ENCODE measurements at places on chromosomes 2 and 18.

DNA sequence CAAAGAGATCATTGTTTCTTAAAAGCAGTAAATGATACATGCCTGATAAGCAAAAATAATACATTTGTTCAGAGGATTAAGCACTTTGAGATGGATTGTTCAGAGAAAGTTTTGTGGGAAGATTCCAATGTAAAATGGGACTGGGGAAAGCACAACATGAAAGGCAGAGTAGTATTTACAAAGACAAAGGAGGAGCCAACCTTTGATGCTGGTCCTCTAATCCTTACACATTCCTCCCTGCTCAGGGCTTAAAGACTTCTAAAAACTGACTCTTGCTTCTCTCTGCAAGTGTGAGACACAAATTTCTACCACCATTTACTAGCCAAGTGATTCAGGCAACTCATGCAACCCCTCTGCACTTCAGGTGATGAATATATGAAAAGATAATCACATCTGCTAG is 47.2 kb upstream of the REG3G start:
- no peak for DNase-seq

DNA sequence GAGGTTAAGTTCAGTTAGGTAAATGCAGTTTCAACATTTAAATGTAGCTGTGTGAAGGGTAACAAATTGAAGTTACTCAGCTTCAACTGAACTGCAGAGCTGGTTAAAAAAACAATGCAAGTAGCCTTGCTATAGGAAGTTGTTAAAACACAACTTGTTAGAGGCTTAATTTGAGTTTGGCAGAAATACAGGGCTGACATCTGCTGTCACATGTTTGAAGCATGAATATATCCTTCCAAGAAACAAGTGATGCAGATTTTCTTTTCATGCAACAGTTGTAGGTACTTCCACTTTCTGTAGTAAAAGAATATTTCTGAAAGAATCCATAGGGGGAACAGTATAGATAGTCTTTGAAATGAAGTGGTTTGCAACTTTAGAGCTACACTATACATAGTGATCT is 208.7 kb upstream of the RASGRP3 start:
- no peak for DNase-seq

- DNase-seq: no peak
Measured at GRCh38 chr2:119218478-119219064, 5.1 kb upstream of the STEAP3 start.

DNA sequence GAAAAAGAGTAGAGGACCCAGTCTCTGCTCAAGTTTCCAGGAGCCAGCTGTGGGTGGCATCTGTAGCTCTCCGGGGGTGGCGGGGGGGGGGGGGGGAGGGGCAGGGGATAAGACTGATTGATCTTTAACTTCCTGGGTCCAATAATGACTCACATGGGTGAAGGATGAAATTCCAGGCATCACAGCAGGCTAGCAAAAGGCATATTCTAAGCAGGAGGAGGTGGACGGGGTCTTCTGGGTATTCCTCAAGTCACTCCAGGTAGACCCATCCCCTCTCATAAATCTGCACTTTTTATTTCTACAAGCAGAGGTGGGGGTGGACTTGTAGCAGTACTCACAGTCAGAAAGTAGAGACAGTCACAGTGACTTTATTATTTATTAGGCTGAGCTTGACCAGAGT is 85.5 kb upstream of the TMEM247 start:
- no peak for DNase-seq

DNA sequence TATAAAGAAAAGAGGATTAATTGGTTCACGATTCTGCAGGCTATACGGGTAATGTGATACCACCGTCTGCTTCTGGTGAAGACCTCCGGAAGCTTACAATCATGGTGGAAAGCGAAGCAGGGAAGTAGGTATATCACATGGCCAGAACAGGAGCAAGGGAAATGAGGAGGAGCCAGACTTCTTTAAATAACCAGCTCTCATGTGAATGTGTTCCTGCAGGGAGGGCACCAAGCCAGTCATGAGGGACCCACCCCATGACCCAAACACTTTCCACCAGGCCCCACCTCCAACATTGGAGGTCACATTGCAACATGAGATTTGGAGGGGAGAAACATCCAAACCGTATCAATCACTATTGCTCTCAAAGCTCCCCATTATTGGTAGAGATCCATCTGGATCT is 61.8 kb downstream of the EFEMP1 start:
- no peak for DNase-seq

DNA sequence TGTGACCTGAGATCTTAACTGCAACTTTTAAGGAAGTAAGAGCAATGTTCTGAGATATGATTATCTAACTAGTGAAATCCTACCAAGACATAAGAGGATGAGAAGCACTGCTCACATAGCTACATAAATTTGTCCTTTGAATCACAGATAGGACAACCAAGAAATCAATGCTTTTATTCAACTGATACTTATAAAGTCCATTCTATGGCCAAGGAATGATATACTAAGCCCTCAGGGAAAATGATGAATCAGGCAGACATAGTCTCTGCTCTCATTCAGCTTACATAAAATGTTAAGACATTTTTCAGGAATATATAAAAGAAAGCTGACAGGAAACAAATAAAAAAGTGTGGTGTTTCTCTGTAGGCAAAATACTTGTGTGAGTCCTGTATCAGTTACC is 39.1 kb downstream of the PGAP1 start:
- DNase-seq: no peak

- no peak for DNase-seq
Measured at GRCh38 chr2:207337234-207338219, 171.8 kb upstream of the KLF7 start.

- no peak for DNase-seq
Measured at GRCh38 chr2:68722712-68723111, 11.9 kb upstream of the ARHGAP25 start.

DNA sequence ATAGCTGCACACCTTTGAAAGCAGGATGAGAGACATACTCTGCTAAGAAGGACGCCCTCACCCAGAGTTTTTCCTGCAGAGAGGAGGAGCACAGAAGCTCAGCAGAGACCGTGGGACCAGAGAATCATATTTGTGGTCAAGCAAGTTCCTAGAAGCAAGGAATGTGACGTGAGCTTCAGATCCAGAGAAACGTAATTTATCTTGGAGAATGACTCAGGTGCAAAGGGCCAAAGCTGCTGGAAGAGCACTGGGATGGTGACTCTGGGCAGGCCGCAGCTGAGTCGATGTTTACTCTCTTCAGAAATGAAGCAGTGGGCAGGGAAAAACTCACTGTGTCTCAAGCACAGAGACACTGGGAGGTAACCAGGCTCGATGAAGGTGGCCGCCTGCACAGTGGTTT is 50.1 kb upstream of the IGFBP2 start:
- no peak for DNase-seq

- no peak for DNase-seq
Measured at GRCh38 chr2:230932556-230933511, 7.8 kb upstream of the GPR55 start.

DNA sequence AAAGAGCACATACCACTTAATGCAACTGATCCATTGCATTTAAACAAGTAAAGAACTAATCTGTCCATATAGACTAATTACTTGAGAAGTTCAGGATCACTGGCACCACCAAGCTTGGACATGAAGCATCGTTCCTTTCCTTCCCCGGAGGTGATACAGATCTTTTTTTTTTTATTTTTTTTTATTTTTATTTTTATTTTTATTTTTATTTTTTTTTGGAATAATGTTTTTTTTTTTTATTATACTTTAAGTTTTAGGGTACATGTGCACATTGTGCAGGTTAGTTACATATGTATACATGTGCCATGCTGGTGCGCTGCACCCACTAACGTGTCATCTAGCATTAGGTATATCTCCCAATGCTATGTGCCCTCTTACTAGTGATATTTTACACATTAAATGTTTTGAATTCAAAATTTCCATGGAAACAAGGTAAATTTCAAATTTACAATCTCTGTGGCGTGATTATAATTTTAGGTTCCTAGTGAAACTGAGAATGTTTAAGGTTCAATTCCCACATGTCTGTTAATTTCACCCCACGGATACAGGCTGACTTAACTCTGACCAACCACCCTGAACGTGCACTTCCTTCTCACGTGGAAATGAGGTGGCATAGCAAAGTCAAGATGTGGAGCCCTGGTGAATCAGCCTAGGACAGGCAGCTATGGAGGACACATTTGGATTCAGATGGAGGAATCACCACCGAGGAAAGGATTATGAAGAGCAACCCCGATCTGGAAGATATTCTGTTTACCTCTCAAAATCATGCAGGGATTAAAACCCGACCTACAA is 101.6 kb upstream of the THOC1 start:
- DNase-seq: no peak

- DNase-seq: no peak
Measured at GRCh38 chr2:166419616-166419934, 43.8 kb upstream of the SCN9A start.

Data from iPS DF 19.7 (cell line).